ENCODE measurements at places on chromosomes 4 and X.
A peak's percentile ranks its signal among the peaks of the same experiment; 100 is the strongest.

GRCh38 chrX:78595901-78596502, 63.1 kb downstream of the RTL3 start:
- no peak for DNase-seq

DNA sequence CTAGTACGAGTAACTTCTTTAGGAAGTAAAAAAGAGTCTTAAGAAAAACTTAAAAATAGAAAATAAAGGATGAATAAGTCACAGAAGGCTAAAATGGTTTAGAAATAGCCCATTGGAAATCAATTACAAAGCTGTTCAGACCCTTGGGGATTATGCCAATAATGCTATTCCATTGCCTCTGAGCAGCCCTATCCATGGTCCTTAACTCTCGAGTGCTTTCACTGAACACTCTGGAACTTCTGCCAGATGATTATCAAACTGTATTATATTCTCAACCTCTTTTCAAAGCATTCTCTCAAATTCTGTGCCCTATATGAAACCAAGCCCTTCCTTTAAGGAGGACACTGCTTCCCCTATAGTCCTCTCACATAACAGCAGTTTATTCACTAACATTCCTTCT, 17.0 kb downstream of the SLC9B1 start:
- DNase-seq = no peak

- DNase-seq = no peak
Observed at GRCh38 chr4:82467471-82467870, 37.1 kb downstream of the ENOPH1 start.

DNA sequence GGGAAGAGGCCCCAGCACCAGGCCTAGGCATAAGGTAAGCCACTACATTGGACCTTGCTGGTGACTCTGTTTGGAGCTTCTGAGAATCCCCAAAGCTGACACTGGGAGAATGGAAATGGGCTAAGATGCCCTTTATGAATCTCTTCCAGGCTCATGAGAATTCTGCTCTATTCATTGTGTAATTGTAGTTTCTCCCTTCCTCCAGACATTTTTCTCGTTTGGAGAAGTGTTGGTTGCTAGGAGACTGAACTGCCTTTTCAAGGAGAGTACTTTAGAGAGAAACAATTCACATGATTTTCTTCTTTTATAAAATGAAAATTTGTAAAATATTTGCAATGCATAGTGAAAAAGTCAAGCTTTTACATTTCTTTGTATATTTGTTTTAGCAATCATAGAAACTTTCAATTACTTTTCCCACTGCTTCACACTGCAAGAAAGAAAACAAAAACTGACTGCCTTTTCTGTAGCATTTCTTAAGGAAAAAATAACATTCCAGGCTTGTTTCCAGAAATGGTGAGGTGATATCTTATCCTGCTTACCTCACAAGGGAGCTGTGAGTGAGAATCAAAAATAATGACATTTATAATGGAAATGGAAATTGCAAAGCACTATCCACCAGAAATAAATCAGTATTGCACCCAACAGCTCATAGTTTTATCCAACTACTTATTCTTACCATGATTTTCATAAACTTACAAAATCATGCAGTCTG, 24.9 kb upstream of the DCHS2 start:
- no peak for DNase-seq

DNA sequence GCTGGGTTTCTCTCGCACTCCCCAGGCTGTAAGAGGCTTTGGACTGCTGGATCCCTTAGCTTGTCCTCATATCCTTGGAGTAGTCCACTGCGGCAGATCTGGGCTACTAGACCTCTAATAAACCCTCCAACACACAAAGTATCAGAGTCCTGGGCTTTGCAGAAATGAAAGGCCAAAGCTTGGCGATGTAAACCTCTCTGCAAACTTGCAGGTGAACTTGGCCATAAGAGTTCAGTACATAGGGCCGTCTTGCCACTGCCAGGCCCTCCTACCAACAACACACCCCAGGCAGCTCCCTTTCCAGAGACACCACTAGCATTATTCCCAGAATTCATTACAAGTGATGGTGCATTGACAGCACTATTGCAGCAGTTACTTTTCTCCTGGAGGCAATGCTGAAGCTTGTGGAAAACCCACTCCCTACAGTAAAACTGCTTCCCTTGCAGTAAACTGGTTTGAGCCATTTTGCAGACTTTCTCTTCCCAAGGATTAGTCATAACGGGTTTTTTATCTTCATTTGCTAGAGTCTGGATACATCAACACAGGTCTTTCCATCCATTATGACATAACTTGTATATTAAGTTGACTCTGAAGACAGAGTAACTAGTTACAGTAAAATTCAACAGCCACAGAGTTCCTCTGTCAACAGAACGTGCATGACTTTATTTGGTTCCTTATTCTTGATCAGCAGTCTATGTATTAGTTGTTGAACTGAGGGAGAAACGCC, 2.4 kb downstream of the ANKRD50 start:
- no peak for DNase-seq

DNA sequence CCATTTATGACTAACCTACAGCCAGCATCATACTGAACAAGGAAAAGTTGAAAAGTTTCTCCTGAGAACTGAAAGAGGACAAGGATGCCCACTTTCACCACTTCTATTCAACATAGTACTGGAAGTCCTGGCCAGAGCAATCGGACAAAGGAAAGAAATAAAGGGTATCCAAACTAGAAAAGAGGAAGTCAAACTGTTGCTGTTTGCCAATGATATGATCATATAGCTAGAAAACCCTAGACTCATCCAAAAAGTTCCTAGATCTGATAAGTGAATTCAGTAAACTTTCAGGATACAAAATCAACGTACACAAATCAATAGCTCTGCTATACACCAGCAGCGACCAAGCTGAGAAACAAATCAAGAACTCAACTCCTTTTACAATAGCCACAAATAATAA, 64.5 kb downstream of the CENPC start:
- DNase-seq = no peak

DNA sequence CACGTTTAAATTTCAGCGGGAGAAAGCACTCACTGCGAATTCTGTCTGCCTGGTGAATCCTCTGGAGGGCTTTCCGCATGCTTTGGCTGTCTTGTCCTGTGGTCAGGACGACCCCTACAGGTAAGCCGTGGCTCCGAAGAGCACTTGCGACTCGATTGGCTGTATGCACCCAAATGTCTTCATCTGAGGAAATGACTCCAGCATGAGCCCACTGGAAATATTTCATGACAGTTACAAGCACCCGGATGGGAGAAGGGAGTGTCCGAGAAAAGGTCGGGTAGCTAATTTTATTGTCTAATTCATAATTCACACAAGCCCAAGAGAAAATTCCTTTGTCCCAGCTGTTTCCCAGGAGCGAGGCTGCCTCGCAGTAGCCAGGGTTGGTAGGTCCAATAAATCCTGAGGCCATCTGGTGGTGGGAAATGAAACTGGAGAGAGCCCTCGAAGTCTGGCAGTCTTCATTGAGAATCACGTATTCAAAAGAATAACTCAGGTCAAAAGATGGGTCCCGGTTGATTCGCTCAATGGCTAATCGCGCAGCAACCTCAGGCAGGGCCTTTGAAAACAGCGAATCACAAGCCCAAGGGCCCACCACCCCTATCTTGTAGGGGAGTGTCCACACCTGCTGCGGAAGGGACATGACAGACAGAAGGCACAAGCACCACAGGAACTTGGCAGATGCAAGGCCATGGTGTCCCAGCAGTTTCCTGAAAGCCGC, 6.6 kb downstream of the GUCY2F start:
- no peak for DNase-seq

DNA sequence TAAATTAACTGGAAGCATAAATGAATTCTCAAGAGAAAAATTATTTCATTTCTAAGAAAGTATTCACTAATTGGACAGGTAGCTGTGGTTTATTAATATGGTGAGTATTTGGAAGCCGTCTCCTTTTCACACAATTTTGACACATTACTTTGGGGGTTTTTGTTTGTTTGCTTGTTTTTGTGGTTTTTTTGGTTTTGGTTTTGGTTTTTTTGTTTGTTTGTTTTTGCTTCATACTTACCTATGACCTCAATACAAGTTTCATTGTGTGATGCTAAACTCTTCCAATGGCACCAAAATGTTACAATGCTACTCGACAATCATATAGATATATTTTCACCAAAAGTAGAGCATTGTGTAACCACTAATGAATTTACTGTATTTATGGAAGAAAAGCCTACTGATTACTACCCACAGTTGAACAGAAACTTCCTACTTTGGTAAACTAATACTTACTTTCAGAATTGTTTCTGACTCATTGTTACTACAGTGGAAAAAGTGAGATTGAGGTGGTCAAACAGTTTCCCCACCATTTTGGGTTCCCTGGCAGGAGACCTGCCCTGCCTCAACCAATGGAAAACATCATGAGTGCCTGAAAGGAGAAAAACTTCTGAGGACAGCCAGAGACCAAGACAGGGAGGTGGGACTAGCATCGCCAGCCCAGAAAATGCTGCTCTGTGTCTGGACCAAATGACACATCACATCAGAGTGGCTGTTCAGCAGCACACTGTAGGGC, 443.1 kb downstream of the HNRNPD start:
- no peak for DNase-seq

GRCh38 chr4:110071466-110071865, 126.9 kb downstream of the ELOVL6 start:
- DNase-seq = no peak

DNA sequence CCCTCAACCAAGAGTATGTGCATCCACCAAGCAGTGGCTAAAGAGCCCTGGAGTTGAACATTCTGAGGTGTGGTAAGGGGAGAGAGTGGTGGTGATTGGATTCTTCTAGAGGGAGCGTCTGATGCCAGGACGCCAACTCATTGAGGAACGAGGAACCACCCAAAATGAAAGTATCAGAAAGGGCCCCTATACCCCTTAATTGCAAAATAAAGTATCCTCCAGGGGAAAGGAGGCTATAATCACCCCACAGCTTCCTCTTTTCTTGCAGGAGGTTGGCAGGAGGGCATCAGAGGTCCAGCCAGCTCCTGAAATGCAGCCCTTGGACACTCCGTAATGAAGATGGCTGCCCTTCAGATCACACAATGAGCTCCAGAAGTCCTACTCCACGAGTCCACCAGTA, 5.3 kb upstream of the KIAA1210 start:
- DNase-seq = no peak

DNA sequence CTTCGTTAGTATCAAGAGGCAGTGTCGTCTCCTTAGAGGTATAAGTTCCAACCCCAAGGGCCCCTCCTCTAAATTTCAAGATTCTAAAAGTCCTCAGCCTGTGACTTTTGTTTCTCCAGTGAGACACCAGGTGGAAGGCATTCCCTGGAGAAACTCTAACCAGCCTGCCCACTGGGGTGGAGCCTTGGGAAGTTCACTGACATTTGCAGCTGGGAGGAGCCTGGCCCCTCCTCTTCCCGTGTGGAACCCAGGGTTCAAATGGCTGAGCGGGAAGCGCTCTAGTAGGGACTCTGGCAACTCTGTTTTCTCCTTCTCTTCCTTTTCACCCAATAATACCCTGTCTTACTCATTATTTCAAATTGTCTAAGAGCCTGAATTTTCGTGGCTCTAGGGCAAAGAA, 325.0 kb downstream of the TLL1 start:
- DNase-seq = no peak

GRCh38 chr4:1323635-1324442, 23.2 kb upstream of the UVSSA start:
- no peak for DNase-seq

DNA sequence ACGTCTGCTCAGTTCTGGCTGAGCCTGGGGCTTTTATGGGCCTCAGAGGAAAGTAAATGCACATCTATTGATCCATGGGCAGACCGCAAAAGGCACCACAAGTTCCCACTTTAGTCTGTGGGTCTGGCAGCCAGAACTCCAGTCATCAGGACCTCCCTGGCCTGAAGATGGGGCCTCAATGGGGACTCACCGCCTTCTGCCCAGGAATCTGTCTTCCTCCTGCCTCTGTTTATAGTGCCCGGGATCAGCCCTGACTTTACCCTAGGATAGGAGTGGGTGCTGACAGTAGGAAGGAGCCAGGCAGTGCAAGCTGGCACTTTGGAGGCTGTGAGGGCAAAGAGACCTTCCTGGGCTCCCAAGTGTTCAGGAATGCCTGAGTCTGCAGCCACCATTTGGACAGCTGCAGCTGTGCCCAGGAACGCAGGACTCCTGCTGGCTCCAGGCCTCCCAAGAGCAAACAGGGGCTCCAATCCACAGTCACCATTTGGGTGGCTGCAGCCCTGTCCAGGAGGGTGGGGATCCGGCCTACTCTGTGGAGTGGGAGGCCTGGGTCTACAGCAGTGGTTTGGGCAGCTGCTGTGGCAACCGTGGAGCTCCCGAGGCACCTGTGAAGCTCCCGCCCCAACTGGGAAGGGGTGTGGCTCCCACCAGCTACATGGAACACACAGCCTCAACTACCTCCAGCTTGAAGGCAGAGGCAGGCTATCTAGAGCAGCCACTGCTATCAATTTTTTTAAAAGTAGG, 1440.9 kb upstream of the ADGRL3 start:
- no peak for DNase-seq

GRCh38 chr4:183182873-183183725, 84.0 kb downstream of the WWC2 start:
- peak; percentile 7 for DNase-seq

DNA sequence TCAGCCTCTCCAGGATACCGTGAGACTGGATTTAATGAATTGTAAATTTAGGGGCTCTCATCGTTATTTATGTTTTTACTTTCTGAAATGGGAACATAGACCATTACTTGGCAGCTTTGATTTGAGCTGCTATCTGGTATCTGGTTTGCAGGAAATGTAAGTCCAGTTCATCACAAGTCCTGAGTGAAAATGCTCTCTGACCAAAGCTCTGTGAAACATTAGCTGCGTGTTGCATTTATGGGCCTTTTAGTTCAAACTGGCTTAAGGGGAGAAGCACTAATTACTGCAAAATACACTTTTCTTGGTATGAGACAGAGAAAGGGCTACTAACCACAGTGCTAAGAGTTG, 420 bp downstream of the CC2D2A start:
- DNase-seq = no peak

- no peak for DNase-seq
Observed at GRCh38 chr4:184503869-184504300, 29.5 kb upstream of the IRF2 start.

DNA sequence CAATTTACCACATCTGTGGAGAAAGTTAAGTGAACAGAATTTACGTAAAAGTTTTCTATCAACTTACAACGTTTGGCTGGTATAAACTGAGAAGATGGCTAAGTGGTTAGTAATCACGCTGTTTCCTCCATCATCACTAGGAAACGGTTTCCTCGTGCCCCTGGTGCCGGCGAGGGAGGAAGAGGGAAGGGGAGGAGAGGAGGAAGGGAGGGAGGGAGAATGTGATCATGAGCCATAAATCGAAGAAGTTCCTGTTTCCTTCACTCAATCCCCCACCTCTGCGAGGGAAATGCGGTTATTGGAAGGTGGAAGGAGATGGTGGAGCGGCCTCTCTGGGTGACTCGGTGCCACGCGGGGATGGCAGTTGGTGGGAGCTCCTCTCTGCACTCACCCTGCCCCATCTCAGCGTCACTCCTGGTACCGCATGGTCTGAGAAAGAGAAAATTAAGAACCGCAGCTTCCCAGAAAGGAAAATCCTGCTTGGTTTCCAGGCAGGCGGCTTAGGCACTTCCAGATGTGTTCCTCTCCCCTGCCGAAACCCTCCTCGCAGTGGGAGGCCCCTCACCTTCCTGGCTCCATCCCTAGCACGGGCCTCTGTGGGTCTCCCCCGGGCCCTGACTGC, 216.8 kb downstream of the AFAP1 start:
- no peak for DNase-seq

- DNase-seq = no peak
Observed at GRCh38 chr4:48396043-48396442, 54.7 kb downstream of the SLAIN2 start.

- no peak for DNase-seq
Observed at GRCh38 chrX:20517565-20517964, 250.9 kb upstream of the RPS6KA3 start.

Measured in activated T-cell treated with anti-CD3 and anti-CD28 coated beads for 48 hours (primary cell).